Foreskin fibroblast (primary cell): ENCODE measurements at places on chromosomes 6 and 20.

DNA sequence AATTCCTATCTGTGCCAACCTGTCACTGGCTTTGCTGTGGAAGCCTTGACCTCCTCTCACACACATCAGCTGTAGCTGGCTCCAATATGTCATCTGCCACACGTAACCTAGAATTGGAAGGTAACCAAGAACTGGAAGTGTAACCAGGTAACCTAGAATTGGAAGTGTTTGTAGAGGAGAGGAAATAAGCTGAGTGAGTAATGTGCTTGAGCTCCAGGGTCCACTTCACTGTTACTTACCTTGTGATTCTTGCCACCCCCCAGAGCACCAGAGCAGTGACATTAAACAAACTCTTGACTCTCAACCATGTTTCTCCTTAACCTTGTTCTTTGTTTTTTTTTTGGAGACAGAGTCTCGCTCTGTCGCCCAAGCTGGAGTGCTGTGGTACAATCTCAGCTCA, 350.5 kb downstream of the NRN1 start:
- DNase-seq: no peak

GRCh38 chr6:170368544-170368943, 62.0 kb downstream of the FAM120B start:
- DNase-seq: no peak

- DNase-seq: no peak
Measured at GRCh38 chr20:48217190-48217589, 431.9 kb upstream of the SULF2 start.

DNA sequence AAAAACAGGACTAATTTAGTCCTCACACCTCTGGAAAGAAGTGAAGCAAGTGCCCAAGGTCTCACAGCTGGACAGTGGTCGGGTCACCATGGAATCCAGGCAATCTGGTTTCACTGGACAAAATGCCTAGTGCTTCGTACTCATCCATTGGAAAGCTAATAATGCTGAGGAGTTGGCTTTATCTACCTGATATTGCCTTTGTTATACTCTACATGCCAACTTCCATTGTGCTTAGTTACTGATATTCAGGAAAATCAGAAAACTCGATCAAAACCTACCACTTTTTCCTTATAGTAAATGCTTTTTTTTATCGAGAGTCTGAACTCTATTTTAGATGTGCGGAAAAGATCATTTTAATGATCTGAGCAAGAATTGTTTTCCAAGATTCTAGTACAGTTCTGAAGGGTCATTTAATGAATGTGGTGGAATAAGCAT, 966 bp downstream of the CFAP206 start:
- no peak for DNase-seq

DNA sequence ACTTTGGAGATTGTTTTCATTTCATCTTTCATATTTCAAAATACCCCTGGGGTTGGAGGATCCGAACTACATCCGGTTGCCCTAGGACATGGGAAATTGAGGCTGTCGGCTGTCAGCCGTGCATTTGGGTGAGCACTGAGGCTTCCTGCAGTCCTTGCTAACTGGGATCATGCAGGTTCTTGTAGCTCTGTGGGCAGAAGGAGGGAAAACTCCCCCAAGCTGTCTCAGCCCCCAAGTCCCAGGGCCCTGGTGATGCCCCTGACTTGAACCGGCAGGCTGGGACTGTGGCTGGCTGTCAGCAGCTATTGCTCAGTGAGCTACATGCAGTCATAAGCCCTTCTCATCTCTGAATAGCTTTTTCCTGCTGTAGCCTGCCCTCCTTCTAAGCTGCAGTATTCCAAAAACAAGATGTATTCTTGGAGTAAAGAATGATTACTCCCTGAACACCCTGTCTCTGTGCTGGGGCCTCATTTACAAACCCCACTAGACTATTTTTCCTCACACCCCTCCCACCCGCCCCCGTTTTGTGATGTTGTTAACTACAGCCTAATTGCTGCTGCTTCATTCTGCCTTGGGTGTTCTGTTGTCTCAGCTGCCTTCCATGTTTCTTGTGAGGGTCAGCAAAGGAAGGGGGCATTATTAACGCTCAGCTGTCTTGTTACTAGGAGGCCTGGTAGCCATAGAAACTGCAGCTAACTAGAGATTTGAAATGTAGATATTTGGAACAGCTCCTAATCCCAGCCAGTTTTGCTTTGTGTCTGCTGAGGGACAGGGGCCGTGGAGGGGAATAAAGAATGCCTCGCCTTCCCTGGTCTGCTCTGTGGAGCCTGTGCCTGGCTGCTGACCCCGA, 18.1 kb downstream of the MTRES1 start:
- DNase-seq: no peak

DNA sequence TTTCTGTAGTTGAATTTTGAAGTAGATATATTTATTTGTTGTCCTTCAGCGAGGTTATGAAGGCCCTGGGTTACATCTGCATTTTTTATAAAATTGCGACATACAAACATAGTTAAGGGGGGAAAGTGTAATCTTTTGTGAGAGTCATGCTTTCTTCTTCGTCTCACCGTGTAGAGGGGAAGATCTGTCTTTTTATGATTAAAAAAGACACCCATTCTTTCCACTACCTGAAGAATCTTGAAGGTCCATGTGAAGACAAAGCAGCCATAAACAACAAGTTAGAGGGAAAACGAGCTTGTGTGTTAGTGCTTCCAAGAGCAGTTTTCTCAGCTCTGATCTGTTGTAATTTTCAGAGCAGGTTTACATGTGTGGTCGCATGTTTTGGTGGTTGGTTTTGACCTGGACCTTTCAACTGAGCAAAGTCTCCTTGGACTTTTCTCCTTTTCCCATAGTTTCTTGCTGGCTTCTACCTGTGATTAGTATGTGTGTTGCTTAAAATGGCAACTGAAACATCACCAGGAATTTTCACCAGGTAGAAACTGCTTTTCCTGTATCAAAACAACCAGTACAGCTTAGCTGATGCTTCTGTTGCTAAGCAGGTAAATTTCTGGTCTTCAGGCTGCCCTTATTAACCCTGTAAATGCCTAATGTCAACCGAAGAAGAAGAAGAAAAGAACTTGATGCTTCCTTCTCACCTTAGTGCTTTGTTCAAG, 37.3 kb downstream of the RREB1 start:
- no peak for DNase-seq

DNA sequence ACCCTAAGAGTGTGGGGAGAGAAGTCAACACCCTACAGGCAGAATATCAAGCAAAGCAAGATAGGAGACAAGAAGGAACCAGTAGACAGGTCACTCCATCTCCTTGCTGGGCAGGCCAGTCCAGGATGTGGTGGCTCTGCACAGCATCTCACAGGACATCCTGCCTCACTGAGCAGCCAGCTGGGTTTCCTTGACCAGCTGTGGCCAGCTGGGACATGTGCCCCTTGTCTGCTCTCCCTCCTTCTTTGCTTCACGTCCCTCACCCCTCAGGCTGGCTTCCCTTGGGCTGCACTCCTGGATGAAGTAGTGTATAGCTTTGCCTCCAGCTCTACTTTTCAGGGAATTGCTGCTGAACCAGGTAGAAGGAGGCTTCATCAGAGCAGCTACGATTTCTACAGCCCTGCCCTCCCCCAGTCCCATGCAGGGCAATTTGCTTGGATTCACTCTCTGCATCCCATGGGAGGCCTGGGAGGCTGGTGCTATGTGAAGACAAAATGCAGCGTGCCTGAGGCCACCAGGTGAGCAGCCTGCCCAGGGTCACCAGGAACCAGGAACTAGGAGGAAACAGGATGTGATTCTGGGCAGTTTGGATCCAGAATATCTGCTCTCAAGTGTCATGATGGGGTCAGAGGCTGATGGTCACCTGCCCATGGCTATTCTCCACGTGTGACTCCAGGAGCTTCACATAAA, 110.0 kb upstream of the PMEPA1 start:
- no peak for DNase-seq

DNA sequence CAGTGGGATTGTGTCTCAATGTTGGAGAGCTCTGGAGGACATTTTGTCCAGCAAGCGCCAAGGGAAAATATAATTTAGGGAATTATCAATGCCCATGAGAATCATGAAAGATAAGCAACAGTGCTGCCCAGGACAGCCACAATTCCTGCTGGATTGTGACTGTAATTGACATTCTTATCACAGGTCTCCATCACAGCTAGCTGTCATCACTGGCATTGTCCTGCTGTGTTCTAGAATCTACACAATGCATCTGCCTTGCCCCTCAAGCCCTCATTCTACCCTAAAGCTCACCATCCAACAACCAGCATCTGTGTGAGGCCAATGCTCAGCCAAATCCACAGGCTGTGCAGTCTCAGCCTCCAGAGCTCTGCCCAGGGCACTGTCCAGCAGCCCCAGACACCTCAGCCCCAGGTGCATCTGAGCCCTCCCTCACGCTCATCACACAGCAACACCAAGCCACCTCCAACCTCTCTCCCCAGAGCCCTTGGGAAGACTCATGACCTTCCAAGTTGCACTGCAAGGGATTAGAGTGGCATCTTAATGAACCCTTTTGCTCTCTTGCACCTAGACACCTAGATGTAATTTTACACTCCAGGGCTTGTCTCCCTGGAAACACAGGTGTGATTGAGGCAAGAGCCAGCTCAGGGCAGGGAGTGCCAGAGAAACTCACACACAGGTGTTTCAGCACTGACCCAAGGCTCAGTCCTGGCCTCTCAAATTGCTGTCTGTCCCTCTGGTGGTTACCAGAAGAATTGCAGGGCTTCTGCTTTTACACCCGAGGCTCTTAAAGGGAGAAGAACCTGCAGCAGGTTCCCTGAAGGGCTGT, 85.2 kb upstream of the PHACTR3 start:
- peak; percentile 46 for DNase-seq

DNA sequence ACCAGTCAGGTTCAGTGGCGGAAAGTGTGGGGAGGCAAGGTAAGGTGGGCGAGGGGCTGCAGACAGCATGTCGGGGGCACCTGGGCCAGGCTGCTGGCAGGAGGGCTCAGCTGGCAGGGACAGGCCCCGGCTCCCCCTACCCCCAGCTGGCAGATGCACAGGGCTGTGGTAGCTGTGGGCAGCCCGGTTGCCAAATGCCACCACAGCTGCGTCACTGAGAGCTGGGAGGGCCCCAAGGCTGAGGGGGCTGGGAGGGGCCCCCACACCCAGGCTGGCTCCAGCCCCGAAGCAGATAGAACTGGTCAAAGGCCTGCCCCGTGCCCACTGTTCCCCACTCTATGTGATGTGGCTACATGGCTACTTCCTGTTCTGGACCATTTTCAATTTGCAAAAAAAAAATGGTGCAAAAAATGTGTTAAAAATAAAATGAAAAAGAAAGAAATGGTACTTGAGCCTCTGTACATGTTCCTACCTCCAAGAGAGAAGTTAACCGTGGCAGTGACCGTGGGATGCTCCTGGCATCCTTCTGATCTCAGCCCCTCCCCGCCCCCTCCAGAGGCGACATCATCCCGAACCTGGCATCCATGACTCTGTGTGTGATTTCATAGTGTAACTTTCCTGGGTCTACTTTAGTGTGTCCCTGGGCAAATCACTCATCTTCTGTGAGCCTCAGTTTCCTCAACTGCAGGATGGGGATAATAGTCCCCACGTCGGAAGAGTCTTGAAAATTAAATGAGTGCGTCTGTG, 64.4 kb downstream of the UBE2V1 start:
- no peak for DNase-seq

DNA sequence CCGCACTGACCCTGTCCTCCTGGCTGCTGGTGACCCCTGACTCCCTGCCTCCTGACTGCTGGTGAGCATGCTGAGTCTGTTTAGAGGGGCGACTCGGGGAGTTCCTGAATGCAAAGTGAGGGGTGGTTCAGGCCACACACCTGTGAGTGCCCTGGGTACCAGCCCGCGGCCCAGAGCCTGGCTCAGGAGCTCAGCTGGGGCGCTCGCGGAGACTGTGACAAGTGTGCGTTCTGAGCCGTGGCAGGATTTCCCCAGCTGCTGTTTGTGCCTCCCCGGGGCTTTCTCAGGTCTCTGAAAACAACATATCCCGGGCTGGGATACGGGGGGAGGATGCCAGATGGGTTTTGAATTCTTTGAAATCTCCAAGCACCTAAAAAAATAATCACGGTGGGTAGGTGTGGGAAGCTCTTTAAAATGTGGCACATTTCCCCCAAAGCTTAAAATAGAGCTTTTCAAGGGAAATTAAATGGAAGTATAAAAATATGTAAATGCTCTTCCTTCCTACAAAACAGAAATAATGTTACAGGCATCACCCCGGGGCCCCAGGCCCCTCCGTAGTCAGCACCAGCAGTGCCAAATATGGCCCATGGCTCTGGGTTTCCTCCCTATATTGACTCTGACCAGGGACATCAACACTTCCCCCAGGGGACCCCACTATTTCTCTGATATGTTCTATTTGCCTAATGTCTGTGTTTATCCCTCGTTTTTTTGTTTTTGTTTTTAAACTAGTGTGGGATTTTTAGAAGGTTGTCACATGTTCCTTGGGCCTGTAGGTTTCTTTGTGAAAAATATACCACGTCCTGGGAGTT, 49.9 kb upstream of the TAGAP start:
- DNase-seq: no peak

- DNase-seq: no peak
Measured at GRCh38 chr6:165184192-165184979, 125.0 kb downstream of the C6orf118 start.

- DNase-seq: peak; percentile 30
Measured at GRCh38 chr6:151096255-151096612, 143.5 kb upstream of the AKAP12 start.

- DNase-seq: peak; percentile 72
Measured at GRCh38 chr6:141199074-141199473, 933.7 kb upstream of the GJE1 start.

DNA sequence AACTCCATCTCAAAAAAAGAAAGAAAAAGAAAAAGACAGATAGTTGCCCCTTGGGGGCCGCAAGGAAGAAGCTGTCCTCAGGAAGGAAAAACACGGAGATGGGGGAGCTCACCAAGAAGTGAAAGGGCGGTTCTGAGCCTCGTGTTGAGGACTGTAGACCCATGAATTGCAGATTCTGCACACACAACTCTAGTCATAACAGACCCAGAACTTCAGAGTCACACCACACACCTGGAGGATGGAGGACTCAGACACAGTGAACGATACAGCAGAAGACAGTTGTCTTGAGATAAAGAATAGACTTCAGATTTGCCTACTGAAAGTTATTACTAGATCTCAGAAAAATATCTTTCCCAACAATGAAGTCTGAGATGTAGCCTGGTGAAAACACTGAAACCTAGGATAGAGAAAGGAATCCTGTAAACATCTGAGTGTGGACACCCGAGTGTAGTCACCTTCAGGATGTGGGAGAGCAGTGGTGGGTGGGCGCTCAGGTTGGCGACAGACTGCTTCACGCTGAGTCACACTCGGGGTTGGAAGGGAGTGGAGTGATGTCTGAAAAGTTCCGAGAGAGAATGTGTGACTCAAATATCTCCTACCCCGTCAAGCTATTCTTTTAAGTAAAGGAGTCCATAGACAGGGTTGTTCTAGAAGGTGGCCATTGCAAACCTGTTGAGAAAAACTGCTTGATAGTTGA, 88.1 kb downstream of the MAP3K4 start:
- DNase-seq: peak; percentile 72

DNA sequence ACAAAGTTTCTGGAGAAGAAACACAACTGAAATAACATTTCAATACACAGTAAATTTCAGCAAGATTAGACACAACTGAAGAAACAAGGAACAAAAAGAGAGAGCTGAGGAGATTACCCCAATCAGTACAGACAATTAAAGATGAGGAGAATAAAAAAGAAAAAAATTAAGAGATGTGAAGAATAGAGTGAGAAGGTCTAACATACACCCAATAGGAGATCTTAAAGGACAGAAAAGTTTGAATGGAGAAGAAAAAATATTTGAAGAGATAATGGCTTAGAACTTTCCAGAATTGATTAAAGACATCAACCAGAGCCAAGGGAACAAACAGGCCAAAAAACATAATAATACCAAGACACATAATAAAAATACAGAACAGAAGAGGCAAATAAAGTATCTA, 116.4 kb downstream of the HUS1B start:
- no peak for DNase-seq

- no peak for DNase-seq
Measured at GRCh38 chr6:157284738-157285421, 38.4 kb downstream of the TMEM242 start.

GRCh38 chr6:80508885-80509630, 402.6 kb downstream of the BCKDHB start:
- no peak for DNase-seq
